Natural killer cell treated with Interleukin-12 subunit alpha and Interleukin-12 subunit beta and Interleukin-15 and Interleukin-18, amount 100 ng/mL, for 72 hours (primary cell): ENCODE measurements at places on chromosomes 7 and 10. TPM values are rescaled to one million over a fixed set of nuclear protein-coding genes. Genes with fewer than 3 reads are reported as not detected.

DNA sequence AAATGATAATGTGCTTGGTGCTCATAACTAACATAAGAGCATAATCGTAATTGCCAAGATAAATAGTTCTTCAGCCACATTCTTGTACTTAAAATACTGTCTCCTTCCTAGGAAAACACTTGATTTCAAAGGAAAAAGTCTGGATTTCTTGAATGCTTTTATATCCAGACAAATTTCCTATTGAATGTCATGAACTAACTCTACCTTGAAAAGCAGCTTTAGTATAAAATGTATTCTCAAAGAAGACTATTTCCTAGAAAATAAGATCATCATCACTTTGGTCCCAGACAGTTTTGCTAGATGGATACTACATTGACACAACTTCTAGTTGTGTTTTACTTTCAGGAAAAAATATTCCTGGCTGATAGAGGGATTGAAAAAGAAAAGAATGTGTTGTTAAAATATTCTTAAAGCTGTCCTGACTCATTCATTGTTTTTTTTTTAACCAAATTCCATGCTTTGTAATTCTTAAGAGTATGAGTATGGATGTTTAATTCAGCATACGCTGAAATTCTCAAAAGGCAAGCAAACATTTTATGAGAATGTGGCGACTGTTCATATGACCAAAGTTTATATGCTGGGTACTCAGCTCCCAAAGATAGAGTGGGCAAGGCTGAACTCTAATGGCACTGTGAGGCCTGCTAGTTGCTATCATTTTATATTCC lies 106.1 kb downstream of the PPP1R3A start:
- no peak for DNase-seq

The PKD2L1 gene
- not detected for total RNA-seq

- DNase-seq: no peak
These were observed 19.6 kb upstream of the AGAP5 start for GRCh38 chr10:73717556-73717955.

The MEIG1 gene
- not detected for total RNA-seq

DNA sequence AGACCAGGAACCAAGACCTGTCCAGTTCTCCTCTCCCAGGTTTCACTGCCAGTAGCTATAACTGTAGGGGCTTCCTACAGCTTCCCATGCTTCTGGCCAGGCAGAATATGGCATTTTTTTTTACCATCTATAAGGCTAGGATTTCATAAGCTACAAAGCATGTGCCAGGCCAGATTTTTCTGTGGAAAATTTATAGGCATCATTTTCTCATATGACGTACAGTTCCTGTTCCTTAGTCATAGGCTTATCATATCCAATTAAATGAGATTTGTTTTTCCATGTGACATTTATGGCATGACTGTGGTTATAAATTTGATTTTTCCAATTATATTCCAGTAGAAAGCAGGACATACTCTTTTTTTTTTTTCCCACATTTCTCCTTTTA lies 208.6 kb upstream of the NPY start:
- no peak for DNase-seq
